ENCODE measurements at places on chromosomes 1 and 21.

- ATAC-seq: peak; percentile 50
Measured at GRCh38 chr1:47351305-47351704, 17.7 kb downstream of the CMPK1 start.

DNA sequence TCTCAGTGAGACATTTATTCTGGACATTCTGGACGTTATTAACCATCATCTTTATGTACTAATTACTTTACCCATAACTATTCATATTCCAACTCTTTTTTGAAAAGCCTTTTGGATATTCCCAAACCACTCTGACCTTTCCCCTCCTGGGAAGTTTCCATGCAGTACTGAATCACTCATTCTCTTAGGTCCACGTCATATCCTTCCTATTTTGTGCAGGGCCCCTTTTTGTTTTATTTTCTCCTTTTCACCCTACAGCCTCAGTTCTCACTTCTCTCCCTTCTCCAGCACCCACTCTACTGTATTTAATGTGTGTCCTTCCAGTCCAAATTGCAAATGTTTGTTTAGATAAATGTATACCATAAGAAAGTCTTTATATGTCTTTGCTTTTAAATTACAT lies 16.4 kb upstream of the ATP1A1 start:
- ATAC-seq: no peak

GRCh38 chr1:53949023-53949990 lies 3.2 kb downstream of the LRRC42 start:
- no peak for ATAC-seq

DNA sequence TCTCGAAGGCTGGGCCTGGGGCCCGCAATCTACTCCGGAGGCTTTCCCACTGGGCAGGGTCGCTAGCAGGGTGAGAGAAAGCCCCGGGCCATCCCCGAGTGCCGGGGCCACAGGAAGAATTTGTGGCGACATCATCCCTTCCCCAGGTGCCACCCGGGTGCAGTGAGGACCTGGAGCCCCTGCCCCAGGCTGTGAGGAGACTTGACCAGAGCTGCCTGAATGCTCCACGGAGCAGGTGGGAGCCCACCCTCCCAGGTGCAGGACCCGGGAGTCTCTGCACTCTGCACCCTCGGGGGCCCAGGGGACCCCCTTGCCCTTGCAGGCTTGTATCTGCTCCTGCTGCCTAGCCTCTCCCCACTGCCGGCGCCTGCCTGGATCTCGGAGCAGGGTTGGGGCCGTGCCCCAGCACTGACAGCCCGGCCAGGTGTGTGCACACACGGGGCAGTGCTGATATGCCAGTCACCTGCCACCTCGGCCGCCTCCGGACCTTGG lies 67.5 kb upstream of the RGS7 start:
- peak; percentile 14 for ATAC-seq

- ATAC-seq: no peak
Measured at GRCh38 chr1:157288492-157288891, 150.3 kb upstream of the ETV3 start.

DNA sequence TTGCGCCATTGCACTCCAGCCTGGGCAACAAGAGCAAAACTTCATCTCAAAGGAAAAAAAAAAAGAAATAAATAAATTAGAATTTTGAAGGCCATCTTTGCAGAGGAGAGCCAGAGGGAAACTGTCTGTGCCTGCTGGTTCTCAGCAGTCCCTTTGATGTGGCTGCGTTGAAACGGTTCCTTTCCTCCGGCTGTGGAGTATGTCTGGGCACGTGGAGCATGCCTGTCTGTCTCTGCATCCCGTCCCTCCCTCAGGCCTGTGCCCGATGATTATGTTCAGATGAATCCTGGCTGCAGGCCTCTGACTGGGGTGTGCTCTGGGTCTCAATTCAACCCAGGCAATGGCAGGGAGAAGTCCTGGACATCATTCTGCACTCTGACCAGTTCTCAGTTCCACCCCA lies 33.4 kb downstream of the KIAA1614 start:
- ATAC-seq: no peak

GRCh38 chr1:34872133-34872503 lies 12.6 kb upstream of the SMIM12 start:
- no peak for ATAC-seq

DNA sequence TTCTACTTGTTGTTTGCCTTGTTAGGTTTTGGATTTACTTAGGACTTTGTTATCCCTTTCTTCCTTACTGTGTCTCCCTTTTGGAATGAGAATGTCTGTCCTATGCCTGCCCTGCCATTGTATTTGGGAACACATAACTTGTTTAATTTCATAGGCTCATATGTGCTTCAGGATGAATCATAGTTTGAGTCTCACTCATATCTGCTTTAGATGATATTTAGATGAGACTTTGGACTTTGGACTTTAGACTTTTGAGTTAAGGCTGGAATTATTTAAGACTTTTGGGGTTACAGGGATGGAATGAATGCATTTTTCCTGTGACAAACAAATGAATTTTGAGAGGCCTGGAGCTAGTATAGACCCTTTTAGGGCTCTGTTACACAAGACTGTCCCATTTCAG lies 33.4 kb downstream of the PSMG1 start:
- ATAC-seq: no peak

DNA sequence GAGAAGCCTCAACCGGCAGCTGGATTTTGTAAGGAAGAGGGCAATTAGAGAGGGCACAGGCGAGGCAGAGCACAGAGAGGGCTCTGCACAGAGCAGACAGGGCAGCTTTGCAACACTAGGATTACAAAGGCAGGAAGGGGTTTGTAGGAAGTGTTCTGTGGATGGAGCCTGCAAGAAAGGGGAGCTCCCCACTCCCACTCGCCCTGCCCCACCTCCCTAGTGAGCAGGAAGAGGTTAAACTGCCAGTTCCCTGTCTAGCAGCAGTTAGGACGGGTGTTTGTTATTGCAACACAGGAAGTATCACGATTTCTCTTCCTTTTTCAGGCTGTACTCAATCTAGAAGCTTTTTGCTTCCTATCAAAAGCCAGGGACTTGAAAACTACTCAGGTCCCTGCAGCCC lies 63.3 kb upstream of the LRRC8D start:
- ATAC-seq: peak; percentile 62

- no peak for ATAC-seq
Measured at GRCh38 chr1:58754073-58754613, 29.7 kb downstream of the JUN start.

DNA sequence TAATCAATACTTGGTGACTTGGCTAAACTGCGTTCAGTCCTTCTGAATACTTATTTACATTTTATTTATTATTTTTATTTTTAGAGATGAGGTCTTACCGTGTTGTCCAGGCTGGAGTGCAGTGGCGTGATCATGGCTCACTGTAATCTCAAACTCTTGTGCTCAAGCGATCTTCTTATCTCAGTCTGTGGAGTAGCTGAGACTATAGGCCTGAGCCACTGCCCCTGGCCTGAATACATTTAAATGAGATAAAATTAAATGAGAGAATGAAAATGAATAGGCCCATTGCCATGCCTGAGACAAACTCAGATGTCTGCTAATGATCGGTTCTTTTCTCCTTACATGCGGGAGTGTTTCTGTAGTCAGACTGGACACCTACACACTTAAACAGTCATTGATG lies 86.0 kb downstream of the GALNT2 start:
- ATAC-seq: no peak

DNA sequence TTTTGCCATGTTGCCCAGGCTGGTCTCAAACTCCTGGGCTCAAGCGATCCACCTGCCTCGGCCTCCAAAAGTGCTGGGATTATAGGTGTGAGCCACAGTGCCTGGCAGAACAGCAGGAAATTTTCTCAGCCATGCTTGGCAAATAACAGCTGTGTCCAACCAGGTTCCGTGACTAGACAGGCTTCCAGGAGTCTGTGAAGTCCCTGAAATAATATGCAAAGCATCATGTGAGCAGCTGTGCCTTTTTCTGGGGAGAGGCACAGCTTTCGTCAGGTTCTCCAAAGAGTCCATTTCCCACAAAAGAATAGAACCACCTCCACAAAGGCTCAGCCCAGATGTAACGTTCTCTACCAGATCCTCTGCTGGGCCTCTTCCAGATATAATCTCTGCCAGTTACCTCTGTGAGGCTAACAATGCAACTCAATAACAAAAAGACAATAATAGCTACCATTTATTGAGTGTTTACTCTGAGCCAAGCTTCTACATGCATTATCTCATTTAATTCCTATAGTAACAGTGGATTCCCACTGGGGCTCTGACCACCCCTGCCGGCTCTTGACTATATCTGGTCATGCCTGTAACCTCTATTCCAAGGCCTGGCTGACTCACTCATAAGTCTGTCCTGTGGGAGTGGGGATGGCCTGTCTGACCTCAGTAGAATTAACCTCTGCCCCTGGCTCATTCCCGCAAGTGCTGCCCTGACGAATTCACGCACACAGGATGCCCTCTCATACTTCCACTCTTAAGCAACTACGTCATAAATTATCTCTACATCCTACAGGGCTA lies 4.0 kb upstream of the NKAIN1 start:
- no peak for ATAC-seq

DNA sequence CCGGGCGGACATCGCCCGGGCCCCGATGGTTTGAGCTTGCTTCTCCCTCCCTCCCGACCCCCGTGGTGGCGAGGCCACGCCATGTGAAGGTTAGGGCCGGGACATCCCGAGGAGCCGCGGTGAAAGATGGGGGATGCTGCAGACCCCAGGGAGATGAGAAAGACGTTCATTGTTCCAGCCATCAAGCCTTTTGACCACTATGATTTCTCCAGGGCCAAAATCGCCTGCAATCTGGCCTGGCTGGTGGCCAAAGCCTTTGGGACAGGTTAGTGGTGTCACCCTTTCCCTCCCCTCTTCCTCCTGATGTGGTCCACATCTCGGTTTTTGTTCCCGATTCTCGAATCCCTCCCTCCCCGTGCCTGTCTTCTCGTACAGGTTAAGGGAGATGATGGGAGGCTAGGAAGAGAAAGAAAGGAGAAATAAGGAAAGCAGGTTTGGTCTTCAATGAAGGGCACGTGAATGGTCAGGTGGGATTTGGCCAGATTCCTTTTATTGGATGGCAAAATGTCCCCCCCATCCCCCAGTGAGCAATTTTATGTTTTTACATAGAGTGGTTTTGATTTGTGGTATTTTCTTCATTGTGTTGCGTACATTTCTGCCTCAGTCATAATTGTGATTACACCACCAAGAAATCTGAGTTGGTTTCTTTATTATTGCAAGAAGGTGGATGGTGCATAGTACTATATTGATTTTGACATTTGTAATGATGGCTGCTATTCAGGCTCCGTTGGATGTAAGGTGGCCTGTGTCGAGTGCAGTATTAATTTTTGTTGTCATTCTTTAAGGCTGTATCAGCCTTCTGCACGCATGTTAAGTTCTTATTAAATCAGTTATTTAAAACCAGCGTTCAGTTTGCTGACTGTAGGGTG lies 1.2 kb downstream of the CAMSAP2 start:
- ATAC-seq: peak; percentile 34

DNA sequence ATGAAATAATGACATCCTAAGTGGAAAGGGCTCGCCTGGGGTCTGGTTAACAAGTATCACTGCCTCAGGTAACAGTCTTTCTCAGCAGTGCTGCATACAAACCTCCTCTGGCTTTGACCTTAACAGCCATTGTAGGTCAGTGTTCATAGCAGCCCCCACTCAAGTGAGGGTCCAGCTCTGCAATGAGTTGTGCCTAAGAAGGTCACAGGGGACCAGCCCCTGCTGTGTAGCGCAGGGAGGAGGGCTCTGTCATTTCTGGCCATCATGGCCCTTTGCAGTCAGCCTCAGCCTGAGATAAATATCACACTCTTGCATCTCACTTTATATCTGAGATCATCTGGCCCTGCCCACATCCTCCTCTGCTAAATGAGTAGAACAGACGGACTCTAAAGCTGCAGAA lies 18.1 kb upstream of the MYSM1 start:
- ATAC-seq: no peak

DNA sequence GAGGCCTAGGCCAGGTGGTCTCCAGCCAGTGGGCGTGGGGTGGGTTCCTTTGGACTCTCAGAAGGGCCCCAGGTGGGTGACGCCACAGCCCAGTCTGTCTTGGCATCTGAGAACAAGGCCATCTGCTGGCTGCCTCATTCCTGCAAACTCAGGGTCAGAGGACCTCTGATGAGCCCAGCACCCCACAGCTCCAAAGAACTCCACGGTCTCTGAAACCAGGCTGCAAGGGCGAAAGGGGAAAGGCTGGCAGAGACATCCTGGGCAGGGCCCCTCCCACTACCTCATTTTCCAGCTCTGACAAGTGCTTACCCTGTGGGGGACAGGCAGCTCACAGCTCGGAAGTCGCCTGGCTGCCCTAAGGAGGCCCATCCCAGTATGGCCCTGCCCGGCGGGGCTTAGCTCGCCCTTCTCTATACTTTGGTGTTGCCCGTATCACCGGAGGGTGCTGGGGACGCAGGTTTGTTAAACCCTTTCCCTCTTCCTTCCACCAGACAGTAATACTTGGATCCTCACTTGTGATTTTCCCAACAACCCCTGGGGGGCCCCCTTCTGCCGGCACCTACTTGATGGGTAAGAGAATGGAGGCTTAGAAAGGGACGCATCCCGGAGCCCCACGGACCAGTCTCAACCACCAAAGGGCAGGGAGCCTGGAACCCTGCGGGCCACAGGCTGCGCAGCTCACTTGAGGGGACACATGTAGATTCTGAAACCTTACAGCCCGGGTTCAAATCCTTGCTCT lies 10.9 kb upstream of the EDN2 start:
- no peak for ATAC-seq

- no peak for ATAC-seq
Measured at GRCh38 chr1:164602480-164603093, 43.6 kb downstream of the PBX1 start.
